ENCODE measurements at places on chromosomes 6 and 20.

DNA sequence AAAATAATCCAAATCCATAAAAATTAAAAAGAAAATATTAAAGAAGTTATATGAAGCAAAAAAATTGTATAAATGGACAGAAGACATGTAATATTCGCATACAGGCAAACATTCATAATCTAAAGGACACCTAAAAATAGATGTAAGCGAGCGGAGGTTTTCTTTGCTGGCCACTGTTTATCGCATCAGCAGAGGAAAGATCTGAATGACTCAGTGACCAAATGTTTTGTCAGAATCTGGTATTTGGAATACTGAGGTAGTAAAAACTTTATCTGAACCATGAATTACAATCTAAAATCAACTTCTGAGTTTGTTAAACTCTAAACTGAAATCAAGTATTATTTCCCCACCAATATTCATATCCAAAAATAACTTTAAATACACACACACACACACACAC is 7.8 kb downstream of the TSPYL4 start:
- DNase-seq: no peak

DNA sequence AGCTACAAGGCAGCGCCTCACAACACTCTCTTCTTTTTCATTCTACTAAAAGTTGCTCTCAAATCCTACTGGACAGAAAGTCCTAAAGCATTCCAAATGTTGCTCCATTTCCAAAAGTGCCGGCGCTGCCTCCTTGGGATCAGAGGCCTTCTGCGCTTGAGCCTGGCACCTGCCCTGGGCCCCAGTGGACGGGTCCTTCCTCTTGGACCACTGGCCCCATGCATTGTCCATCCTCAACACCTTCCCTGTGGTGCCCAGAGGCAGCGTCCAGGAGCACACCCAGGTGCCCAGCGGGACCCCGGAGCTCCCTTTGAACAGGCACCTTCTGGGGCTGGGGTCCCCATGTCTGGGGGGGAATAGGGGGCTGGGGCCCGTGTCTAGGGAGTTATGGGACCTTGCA is 205.2 kb downstream of the ERMARD start:
- DNase-seq: no peak

DNA sequence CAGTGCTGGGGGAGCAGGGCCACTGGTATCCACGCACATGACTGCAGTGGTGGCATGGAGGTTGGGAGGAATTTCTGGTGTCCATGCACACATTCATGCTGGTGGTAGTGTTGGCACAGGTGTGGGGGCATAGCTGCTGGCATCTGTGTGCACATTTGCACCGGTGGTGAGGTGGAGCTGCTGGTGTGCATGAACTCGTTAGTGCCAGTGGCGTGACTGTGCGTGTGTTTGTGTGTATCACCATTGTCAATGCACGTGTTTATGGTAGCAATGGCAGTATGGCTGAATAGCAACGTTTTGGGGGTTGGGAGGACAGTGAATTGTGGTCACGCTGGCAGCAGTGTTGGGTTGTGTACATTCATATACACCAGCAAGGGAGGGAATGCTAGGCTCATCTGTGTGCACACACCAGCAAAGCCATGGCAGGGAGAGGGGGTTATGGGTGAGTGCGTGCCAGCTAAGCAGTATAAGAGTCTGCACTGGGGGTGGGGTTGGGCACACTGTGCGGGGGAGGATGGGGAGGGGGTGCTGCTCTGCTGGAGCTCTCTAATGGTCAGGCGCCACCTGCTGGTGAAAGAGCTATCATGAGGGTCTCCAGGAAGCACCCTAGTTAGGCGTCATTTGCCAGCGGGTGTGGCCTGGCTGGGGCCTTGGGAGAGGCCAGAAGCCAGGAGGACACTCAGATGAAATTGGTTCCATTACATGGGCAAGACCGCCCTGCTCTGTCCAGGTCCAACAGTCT is 626.1 kb upstream of the ID4 start:
- DNase-seq: no peak

GRCh38 chr6:53023323-53023722 is 28.2 kb upstream of the GSTA4 start:
- DNase-seq: no peak

GRCh38 chr6:32170294-32170693 is 5.6 kb downstream of the AGPAT1 start:
- DNase-seq: no peak

GRCh38 chr6:118719351-118720124 is 68.1 kb upstream of the CEP85L start:
- no peak for DNase-seq

DNA sequence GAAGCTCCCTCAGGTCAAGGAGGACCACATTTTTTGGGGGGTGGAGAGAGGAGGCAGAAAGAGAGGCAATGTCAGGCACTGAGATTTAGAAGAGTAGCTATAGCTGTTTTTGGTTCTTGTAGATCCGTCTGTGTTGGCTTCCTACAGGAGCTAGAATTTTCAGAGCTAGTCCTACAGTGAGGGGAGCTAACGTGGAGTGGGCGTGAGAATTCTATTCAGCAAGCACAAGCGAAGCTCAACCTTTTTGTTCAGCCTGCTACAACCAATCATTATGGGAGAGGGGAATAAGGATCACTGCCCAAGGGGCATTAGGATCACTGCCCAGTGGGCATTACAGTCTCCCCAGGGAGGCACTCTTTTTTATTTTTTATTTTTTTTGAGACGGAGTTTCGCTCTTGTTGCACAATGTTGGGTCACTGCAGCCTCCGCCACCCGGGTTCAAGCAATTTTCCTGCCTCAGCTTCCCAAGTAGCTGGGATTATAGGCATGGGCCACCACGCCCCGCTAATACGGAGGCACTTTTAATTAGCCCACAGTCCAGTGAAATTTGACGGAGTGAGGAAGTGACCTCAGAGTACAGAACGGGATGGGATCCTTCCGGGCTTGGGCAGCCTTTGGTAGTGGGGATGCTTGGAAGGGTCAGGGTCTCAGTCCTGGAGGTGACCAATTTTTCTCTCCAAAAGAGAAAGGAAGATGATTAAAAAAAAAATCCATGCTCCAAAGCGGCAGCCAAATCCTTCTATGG is 1.1 kb upstream of the PANK2 start:
- DNase-seq: no peak

- DNase-seq: no peak
Measured at GRCh38 chr6:161439093-161439492, 165.2 kb upstream of the AGPAT4 start.
